Activated T-helper 17 cell treated with anti-CD3 and anti-CD28 coated beads, Interleukin-2, amount 50 U/mL, for 72 hours (primary cell): ENCODE measurements at places on chromosomes 1 and 21.

DNA sequence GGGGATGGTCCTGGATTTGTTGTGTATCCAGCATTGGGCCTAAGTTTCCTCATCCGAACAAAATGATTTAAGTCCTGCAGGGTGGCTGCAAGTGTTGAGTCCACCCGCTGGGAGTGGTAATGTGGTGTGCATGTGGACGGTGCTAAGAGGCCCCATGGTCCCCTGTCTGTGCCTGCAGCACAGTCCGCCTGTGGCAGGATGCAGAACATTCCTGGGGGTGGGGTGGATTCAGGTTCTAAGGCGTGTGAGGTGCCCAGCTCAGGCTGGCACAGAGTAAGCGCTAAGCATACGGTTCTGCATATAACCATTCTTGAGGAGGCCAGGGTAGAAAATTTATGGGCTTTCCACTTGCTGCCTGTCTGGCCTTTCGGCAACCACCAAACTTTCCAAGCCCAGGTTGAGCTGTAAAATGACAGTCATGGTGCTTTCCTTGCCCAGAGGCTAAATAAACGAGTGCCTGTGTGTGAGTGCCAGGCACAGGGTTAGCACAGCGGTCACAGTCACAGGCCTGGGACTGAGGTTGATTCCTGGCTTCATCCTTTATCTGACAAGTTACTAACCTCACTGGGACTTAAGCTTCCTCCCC is 30.7 kb downstream of the SLC2A1 start:
- no peak for ATAC-seq

GRCh38 chr1:67611846-67612245 is 73.2 kb upstream of the GADD45A start:
- ATAC-seq: no peak

DNA sequence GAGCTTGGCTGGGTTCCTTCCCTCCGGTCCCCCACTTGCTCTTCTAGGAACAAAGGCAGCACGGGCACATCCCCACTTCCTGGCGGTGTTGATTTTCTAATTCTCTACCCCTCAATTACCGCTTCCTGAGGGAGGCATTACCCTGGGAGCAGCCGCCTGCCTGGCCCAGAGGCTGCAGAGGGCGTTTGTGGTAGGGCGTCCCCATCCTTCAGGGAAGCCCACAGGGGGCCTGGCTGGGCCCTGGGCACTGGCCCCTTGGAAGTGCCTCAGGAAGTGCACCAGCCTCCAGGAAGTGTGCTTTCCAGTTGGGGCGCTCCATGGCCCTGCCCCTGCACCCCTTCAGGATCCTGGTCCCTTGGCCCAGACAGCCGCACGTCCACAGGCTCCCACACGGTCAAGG is 42.1 kb upstream of the CASZ1 start:
- no peak for ATAC-seq

- ATAC-seq: no peak
Measured at GRCh38 chr1:30376054-30376697, 347.2 kb downstream of the MATN1 start.

GRCh38 chr1:213060836-213061235 is 9.8 kb downstream of the RPS6KC1 start:
- no peak for ATAC-seq

DNA sequence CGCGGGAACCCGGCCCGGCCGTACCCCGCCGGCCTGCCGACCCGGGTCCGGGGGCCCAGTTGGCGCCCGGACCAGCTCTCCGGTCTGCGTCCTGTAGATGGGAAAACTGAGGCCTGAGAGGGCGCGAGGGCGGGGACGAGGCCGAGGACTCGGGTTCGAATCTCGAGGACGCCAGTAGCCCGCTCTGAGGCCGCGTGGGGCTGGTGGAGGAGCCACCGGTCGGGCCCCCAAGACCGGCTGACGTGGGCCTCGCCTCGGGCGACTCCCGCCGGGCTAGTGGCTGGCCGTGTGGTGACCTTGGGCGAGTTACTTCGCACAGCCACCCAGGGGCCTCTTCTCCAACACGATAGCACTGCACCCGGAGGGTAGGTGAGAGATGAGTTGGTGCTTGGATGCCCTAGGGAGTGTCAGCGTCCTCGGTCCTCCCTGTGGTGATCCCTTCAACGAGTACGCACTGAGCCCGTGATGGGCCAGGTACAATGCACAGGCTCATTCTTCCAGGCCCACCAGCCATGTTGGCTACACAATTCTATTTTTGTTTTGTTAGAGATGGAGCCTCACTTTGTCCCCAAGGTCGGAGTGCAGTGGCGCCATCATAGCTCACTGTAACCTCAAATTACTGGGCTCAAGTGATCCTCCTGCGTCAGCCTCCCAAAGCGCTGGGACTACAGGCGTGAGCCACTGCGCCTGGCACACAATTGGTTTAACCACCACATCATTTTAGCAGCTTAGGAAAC is 404 bp upstream of the SCMH1 start:
- ATAC-seq: peak; percentile 18

DNA sequence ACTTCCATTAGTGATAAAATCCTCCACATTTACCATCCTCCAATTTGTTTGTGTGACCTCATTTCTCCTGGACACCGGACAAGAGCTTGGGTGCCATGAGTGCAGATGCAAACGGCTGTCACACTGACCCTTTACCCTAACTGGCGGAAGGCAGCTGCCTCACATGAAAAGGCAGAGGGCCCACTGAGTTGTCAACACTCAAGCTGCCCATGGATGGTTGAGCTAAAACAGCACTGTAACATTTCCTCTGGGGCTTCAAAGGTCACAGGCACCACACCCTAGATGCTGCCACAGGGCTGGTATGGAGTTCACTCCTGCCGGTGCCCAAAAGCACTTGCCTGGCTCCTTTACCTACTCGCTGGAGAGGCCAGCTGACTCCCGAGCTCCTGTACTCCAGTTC is 653.4 kb downstream of the KCNT2 start:
- ATAC-seq: no peak

GRCh38 chr1:89361681-89362080 is 2.2 kb upstream of the GBP6 start:
- ATAC-seq: no peak

DNA sequence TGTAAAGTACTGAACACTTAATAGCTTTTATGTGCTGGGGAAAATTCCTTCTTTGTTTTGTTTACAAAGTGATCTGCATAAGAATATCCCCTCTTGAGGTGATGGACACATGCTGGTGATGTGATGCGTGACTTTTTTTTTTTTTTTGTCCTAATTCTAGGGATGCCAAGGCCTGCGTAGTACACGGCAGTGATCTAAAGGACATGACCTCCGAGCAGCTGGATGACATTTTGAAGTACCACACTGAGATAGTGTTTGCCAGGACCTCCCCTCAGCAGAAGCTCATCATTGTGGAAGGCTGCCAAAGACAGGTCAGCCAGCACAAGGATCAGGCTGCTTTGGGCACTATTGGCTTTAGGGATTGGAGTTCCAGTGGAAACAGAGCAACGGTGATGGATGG is 24.7 kb downstream of the ATP1A1 start:
- no peak for ATAC-seq

DNA sequence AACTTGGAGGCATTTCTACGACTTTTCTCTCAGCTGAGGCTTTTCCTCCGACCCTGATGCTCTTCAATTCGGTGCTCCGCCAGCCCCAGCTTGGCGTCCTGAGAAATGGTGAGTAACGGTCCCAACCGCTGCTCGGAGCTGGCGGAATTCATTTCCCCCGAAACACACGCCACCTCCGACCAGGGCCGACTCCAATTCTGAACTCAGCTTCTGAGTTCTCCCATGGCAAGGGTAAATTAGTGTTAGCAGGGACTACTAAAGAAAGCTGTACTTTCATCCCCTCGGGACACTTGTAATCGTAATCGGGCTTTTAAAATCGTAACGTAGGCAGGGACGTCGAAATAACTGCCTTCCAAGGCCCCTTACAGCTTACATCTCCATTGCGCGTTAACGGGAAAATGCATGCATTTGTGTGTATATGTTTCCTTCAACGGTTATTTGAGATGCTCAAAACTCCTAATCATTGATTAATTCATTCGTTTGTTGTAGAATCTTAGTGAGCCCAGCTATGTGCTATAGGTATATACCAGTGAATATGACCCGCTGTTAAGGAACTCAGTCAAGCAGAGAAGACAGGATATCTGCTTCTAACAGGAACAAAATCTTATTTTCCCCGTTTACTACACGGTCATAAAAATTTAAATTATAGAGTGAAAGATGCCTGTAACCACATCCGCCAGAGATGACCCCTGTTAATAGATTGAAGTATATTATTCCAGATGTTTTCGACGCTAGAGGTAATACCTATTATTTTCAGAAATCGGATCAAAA is 472 bp downstream of the DTL start:
- ATAC-seq: peak; percentile 14

DNA sequence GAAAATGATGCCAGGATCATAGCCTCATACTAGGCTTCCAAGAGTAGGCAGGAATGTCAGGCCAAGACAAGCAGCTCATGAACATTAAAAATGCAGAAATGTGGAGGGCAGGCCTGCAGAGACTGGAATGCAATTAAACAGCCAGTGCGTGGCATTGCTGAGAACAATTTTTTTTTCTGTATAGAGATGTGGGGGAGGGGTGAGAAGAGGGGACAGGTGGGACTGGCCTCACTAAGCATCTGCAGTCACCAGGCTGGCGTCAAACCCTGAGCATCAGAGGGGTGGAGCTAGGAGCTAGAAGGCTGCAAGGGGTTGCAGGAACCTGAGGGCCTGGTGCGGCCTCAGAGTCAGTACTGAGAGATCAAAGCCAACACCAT is 114.1 kb downstream of the TNR start:
- ATAC-seq: no peak

GRCh38 chr21:36079010-36079649 is 9.3 kb downstream of the CBR1 start:
- peak; percentile 88 for ATAC-seq

- ATAC-seq: no peak
Measured at GRCh38 chr21:42722153-42722552, 68.7 kb downstream of the PDE9A start.

DNA sequence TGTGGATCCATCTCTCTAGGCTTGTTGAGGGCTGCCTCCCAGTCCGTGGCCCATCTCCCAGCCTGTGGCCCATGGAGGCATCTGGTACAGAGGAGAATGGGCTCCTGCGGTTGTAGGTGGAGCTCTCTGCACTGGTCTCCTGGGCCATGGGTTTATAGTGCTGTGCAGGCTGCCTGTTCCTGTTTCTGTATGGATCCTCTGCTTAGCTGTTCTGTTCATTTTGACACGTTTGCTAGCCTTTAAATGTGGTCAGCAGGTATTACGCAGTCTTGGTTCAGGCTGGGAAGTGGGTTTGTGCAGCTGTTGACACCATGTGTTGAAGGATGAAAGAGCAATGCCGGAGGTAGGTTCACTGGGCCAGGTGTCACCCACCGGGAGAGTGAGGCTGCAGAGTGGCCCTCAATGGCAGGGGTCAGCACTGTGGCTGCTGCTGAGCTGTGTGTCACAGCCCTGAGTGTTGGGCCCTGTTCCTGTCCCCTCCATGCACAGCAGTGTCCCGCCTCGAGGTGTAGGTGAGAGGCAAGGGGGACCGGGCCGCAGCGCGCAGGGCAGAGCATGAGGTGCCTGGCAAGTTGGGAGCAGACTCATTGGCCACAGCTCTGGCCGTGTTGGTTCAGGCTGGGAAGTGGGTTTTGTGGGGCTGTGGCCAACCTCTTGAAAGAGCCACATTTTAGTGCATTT is 39.0 kb downstream of the SNAP47 start:
- ATAC-seq: peak; percentile 64

DNA sequence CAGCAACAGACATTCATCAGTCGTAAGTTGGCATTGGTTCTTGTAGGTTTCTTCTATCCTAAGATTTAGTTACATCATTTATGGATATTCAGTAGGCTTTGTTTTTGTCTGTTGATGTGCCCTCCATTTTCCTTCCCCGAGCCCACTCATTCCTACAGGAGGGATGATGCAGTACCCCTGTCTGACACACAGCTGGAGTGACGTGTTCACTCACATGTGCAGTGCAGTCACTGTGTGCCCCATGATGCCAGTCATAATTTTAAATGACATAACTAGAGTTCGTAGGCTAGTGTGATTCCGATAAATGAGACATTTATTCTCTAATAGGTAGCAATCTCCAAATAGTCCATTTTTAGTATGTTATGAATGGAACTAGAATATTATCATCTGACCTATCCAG is 438.4 kb downstream of the DSCAM start:
- ATAC-seq: no peak

DNA sequence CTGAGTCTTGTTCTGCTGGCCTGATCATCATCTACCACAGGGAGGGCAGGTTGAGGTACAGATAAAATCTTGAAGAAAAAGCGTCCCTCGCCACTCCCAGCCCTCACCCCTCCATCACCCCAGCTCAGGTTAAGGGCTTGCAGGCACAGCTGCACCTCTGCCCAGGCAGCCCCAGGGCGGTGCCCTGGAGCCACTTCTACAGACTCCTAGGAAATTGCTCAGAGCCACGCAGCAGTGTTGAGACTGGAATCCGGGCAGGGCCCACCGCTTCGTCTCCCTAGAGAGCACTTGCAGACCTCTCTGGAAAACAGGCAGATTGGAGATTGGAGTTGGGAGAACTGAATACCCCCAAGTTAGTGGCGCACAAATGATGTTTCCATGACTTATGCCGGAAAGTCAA is 35.3 kb downstream of the VN1R5 start:
- no peak for ATAC-seq

DNA sequence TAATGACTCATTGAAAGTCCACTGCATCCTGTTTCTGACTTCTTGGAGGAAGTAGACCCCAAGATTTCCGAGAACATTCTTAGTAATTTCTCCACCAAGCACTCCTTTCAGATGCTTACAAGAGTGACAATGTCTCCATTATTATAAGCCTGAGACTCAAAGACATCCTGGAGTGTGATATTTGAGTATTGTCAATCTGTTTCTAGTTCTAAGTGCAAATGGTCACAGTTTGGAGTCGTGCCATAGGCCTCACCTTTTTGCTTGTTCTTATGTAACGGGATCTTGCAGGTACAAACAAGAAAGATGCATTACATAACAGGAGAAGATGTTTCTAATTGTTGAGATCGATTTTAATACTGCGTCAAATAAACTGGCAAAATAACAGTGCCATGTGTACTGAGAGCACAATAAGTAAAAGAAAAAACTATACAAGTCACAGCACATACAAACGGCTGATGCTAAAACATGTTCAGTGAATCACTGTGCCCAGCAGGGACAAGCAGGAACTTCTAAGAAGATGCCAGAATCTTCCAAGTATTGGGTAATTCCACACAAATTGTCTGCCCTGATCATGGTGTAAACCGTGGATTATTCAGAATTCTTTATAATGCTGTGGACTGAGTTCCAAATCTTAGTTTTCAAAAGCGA is 54.1 kb downstream of the CD2 start:
- peak; percentile 25 for ATAC-seq

GRCh38 chr1:18668750-18669404 is 38.2 kb downstream of the PAX7 start:
- no peak for ATAC-seq
